Ammon's horn (tissue), 1 donor: ENCODE measurements at places on chromosomes 5 and 9.

DNA sequence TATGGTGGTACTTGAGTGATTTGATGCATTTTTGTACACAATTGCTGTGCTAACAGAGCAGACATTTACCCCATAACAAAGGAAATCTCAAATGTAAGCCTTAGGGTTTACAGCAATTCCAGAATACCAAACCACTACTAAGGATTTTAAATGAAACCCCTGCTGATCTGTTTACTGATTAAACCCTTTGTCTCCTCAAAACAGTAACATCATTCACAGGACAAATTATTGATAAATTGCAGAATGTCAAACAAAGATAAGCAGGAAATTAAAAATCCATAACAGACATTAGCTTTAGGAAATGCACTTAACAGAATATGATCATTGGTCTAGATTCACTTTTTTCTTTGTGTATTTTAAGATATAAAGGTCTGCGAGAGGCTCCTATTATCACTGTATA is 1016.4 kb upstream of the DMAC1 start:
- DNase-seq, result no peak

DNA sequence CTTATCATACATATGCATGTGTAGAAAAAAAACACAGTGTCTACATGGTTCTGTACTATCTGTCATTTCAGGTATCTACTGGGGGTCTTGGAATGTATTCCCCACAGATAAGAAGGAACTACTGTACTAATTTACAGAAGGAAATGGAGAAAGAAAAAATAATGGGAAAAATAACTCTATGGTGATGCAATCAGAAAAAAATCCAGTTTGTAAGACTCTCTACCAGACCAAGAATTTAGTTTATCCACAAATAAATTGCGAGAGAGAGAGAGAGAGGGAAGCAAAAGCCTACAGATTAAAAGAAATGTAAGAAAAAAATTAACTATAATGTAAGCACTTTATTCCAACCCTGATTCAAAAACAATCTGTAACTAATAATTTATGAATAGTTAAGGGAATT is 708.6 kb upstream of the ZNF608 start:
- no peak for DNase-seq

- no peak for DNase-seq
Measured at GRCh38 chr9:98870782-98871557, 63.5 kb downstream of the GALNT12 start.

GRCh38 chr9:129341171-129341986 is 163.3 kb upstream of the IER5L start:
- DNase-seq, result no peak

GRCh38 chr5:154972476-154973080 is 31.7 kb downstream of the MRPL22 start:
- DNase-seq, result peak; percentile 68

DNA sequence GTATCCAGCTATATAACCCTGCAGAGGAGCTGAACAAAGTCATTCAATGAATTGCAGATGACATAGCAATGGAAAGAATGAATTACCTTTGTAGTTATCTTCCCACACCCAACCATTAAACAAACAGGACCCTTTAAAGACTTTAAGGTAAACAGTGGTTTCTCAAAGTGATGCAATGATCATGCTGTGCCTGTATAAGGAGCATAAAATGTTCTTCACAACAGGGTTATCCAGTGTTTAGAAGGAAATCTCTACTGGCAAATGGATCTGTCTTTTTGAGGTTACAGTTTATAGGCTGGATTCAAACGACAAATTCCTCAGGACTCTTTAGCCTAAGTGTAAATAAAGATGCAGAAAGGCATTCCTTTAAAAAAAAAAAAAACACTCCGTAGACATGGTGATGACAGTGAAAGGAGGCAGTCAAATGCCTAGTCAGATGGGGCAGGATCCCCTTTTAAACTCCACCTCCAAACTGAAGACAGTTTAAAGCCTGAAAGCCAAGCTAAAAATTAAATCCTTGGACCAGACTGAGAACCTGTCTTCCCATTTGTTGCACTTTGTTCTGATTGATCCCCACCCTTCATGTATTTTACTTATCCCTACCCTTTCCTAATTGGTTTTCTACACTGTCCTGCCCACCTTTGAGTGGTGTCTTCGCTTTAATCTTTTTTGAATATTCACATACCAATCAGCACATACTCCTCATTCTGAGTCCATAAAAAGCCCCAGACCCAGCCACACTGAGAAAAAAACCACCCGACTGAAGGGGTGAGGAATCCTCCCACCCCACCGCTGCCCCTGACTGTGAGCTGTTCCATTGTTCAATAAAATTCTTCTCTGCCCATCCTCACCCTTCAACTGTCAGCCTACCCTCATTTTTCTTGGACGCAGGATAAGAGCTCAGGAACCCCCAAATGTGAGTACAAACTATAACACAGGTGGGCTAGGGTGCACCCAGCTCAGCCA is 761.3 kb upstream of the DMAC1 start:
- DNase-seq, result no peak

GRCh38 chr9:101671567-101671966 is 66.9 kb downstream of the GRIN3A start:
- DNase-seq, result no peak

- DNase-seq, result no peak
Measured at GRCh38 chr9:136385015-136385414, 11.5 kb upstream of the CARD9 start.

DNA sequence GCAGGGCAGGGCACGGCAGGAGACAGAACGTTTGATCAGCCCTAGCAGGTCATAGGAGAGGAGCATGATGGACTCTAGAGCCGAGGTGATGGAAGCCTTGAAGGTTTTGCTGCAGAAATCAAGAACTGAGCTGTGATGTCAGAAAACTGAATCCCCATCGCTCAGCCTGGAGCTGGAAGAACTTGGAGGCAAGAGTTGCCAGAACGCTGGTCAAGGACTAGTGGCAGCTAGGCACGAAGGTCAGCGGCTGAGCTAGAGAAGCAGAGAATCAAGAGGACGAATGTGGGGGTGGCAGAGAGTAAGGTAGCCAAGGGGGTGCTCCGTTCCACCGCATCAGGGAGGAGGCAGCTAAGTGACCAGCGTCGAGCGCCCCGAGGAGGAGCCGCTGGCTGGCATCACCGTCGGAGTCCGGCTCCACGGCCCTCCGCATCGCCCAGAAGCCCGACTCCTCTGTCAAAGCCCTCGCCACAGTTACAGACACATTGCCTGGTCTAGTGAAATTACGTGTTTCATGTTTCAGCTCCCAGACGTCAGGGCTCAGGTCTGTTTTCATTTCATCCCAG is 1.2 kb upstream of the GALNT10 start:
- DNase-seq, result peak; percentile 15

GRCh38 chr5:121937762-121938161 is 24.0 kb upstream of the SRFBP1 start:
- no peak for DNase-seq

GRCh38 chr5:83714810-83715209 is 5.8 kb downstream of the HAPLN1 start:
- no peak for DNase-seq

DNA sequence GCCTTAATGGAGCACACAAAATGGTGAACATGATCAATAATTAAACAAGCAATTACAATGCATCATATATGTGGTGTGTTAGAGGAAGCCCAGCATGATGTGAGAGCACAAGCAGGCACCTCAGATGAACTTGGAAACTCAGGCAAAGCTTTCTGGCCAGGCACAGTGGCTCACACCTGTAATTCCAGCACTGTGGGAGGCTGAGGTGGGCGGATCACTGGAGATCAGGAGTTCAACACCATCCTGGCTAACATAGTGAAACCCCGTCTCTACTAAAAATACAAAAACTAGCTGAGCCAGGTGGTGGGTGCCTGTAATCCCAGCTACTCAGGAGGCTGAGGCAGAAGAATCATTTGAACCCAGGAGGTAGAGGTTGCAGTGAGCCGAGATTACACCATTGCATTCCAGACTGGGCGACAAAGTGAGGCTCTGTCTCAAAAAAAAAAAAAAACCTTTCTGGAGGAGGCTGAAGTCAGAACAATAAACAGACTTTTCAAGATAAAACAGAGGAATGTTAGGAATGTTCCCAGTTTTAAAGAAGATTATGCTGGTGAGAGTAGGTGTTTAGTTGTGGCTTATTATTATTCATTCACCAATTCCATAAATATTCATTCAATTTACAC is 159.4 kb downstream of the CEMIP2 start:
- DNase-seq, result no peak

GRCh38 chr9:127013597-127013996 is 99.0 kb downstream of the RALGPS1 start:
- no peak for DNase-seq

DNA sequence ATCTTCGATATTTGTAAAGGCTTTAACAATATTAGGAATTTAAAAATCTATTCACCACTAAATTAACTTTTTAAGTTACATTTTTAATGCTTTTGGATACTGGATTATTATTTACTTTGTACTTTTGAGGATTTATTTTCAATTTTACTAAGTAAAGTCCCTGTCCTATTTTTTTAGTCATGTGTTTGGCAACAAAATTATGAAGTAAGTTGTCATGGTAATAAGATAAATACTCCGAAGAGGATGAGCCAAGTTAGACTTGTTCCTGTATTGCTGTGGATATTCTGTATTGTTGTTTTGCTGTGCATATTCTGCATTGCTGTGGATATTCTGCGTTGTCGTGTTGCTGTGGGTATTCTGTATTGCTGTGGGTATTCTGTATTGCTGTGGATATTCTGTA is 210.1 kb downstream of the MTRR start:
- DNase-seq, result no peak

- no peak for DNase-seq
Measured at GRCh38 chr5:6194906-6195612, 183.3 kb downstream of the MED10 start.

- no peak for DNase-seq
Measured at GRCh38 chr5:94017579-94017978, 276.2 kb upstream of the POU5F2 start.

- DNase-seq, result no peak
Measured at GRCh38 chr5:141507387-141508091, 18.7 kb downstream of the PCDHGC5 start.

GRCh38 chr5:93911609-93912008 is 170.2 kb upstream of the POU5F2 start:
- DNase-seq, result no peak

- peak; percentile 62 for DNase-seq
Measured at GRCh38 chr9:98807070-98807813, at the start of gene GALNT12. TSS of gene GALNT12 (plus strand) at chr9:98807670. CDS start at chr9:98807699, 29 bp downstream.

DNA sequence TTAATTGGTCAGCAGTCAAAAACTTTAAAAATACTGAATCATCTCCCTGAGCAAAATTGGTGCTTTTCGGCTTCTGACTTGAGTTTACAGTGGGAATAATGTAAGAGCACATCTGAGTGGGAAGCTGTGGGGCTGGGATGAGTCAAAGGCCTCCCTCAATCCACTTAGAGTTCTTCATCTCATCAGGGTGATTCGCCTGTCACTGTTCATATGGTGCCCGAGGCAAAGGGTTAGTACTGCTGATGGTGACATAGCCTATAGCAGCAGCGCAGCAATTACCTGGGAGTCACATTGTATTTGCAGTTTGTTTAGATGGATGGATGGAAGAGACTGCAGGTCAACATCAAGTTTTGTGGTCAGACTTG is 113.8 kb upstream of the ZNF608 start:
- no peak for DNase-seq

GRCh38 chr5:93378073-93378472 is 202.9 kb downstream of the NR2F1-AS1 start:
- no peak for DNase-seq

DNA sequence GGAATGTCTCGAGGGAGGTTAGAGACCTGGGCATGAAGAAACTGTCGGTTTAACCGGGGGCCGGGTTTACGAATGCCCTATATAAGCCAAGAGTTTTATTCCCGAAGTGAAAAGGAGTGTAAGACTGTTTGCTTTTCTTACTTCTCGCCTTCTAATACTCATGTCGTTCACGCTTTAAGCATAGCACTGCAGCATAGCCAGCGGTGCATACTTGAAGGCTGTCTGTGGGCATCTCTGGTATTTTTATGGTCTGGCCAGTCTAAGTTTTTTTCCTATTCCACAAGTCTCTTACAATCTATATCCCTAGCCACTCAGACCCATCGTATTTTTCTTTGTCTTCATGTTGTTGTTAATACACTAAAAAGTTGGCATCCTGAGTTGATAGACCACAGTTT is 1.2 kb downstream of the UHRF2 start:
- DNase-seq, result no peak

GRCh38 chr5:159469496-159470372 is 139.4 kb upstream of the IL12B start:
- DNase-seq, result peak; percentile 28

DNA sequence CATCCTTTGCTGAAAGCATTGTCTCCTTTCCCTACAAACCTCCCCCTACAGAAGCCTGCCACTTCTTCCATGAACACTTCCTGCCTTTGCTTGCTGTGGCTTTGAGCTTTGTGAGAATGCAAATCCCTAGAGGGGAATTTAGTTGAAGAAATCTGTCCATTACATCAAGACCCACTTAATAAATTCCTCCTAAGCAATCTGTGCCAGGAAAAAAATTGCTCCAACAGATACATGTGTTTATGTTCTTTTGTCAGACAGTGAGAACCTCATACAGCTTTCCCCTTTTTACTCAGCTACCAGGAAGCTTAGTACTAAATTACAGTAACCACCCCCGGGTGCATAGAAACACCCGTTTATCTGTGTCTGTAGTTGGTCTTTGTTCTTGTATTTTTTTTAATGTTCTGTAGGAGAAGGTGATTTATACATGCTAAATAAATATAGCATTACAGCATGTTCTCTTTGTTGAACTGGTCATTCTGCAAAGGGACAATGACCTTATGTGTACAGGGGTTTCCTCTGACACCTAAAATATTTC is 43.9 kb downstream of the SH3TC2 start:
- DNase-seq, result no peak

DNA sequence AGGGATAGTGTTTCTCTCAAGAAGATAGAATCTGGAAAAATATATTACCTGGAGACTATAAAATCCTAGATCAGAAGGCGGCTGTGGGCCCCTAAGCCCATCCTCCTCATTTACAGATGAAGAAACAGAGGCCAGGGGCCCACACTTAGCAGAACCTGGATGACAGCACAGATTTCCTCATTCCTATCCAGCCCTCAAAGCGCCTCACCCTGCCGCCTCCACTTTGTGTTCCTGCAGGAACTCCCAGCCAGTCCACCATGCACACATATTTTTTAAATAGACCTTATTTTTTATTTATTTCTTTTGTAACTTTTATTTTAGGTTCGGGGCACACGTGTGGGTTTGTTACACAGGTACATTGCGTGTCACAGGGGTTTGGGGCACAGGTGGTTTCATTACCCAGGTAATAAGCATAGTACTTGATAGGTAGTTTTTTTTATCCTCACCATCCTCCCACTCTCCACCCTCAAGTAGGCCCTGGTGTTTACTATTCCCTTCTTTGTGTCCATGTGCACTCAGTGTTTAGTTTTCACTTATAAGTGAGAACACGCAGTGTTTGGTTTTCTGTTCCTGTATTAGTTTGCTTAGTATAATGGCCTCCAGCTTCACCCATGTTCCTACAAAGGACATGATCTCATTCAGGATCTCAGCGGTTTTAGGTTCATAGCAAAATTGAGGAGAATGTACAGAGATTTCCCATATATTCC is 85.5 kb upstream of the MAP1B start:
- no peak for DNase-seq

DNA sequence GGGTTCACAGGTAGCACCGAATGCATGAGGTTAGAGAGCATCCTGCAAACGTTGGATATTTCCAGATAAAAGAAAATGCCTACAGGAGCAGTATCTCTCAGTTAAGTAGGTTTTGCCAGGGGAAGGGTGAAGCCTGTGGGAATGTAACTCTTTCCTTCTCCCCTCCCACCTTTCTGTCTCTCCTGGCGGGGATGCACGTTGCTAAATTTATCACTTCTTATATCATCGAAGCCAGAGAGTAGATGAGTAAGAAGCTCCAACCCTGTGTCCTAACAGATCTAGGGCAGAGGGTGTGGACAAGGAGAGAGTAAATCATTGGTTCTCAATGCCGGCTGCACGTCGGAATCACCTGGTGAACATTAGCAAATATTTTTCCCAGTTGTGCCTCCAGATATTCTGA is 457.5 kb downstream of the ENC1 start:
- DNase-seq, result no peak
